ENCODE measurements at places on chromosomes 6 and 20.

DNA sequence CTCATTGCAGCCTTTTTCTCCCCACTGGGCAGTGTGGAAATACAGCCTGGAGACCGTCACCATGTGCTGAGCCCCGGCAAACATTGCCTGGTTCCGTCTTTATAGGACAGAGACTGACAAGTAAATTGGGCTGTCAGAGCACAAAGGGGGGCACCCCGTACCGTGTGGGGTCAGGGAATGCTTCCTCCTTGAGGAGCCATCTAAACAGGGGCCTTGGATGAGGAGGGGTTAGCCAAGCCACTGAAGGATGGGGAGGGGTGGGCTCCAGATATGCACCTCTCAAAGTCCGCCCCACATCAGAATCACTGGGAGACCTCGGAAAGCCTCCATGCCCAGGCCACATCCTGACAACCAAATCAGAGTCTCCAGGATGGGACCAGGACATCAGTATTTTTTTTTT is 73.9 kb downstream of the NFATC2 start:
- no peak for DNase-seq

DNA sequence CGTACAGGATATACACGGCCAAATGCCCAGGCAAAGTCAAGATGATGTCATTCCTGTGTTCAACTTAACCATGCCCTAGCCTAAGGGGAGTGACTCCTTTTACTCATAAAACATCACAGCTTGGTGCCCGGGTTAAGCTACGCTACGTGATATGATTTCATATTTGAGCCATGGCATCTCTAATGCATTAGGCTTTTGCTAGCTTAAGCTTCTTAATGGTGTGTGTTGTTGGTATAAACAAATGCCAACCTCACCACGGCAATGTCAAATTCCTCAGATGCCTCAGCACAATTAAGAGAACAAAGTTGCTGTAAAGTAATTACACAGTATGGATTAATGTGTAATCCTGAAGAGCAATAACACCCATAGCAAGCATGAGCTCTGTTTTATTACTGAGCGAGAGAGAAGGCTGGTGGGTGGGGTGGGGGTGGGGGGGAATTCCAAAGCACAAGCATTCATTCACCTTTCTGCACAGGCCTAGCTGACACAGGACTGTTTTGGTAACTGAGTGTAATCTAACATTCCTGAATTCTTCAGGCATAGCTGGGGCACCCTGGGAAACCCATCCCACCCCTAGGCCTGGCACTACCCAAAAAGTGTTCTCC is 44.7 kb upstream of the CNKSR3 start:
- DNase-seq: peak; percentile 61

DNA sequence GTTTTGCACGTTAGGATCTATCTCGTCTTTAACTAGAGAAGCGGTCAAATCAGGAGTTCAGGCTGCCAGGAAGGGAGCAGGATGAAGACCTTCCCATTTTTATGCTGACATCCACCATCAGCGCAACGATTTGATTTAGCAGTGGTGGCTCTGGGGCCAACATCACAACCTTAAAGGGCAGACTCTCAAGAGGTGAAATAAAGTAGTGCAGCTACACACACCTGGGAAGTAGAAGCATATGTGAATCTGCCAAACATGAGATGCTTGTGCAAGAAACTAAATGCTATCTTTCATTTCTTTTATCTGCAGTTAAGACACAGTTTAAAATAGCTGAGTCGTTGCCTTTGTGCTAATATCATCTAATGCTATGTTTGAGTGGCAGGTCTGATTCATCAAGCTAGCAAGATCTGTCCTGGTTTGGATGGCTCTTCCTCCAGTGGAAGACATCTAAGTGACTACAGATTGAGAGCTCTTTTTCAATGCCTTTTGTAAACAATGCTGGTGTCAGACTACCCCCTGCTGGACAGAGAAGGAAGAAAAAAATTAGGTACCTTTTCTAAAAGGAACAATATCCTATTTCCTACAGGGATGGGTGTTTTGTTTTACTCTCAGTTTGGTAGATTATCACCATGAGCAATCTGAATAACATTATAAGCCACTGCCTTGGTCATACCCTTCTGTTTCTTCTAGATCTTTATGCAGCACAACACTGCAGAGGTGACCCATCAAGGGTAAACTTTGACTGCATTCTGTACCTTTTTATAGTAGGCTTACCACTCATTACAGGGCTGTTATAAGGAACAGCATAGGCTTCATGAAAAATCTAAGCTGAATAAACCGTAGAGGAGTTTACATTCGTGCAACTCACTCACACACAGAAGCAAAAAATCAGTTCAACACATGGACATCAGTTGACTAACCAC is 171.6 kb upstream of the FBXL4 start:
- DNase-seq: peak; percentile 52

GRCh38 chr20:11867291-11867919 is 50.3 kb upstream of the BTBD3 start:
- DNase-seq: no peak

DNA sequence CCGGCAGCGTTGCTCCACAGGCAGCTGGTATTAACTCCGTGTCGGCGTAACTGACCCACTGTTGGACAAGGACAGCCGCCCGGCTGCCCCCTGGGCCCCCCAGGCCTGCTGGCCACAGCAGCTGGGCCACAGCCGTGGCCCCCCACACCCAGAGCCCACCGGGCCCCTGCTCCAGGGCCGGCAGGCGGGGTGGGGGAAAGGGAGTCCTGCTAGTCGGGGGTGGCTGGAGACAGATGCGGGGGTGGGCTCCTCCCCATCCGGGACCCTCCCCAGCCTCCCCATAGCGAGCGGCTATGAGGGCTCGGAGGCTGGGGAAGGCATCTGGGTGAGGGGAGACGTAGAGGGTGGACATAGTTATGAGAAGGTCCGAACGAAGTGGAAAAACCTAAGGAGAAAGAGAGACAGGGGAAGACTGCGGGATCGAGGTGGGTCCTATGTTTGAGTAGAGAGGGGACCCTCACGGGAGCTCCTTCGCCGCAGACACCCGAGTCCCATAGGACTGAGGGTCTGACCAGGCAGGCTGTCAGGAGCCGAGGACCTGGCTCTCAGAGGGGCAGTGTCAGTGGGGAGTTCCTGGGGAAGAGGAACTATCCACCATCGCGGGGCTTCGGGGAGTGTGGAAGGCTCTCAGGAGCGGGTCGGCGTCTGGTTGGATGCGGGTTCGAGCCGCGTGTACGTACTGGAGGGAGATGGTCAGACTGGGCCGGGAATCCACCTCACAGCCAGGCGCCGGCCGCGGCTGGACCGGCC is 511 bp downstream of the VARS1 start:
- no peak for DNase-seq

DNA sequence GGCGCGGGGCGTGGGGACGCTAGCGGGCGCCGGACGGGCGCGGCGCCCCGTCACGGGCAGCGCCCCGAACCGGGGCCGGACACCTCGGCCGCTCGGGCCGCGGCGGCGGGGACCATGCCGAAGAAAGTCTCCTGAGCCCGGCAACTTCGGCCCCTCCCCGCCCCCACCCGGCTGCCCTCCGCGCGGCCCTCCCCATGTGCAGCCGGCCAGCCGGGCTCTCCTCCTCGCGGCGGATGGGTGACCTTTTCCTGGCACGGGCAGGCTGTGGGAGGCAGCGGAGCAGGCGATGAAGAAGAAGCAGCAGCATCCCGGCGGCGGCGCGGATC is 278 bp downstream of the UST start:
- DNase-seq: no peak

DNA sequence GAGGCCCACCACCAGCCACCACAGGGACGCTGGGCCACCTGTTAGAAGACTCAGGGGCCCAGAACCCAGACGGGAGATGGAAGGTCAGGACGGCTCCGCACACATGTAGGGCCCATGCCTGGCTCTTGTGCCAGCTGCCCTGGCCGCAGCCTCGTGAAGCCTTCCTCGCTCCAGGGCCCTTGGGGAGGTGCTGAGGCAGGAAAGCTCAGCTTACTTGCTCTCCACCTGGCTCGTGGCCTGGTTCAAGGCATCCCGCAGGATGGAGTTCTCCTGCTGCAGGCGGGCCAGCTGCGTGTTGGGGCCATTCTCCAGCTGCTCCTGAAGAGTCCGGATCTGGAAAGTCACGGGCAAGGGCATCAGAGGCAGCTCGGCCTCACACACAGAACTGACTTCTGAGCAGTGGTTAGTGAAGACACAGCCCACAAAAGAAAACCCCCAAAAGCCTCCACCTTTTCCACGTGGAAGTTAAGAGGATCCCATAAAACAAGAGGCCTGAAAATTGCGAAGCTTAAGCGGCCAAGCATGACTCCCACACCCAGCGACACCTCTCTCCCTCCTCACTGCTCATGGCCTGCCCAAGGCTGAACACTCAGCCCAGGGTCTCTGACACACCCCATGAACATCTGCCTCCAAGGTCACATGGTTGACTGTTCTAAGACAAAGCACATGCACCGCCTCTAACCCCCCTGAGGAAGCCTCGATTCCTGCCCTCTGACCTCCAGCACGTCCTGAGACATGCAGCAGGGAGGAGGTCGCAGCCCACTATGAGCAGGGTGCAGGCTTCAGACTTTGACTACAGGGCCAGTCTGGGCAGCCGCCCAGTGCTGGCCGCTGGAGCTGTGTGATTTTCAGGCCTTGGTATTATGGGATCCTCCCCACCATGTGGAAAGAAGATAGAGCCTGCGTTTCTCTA is 46.5 kb downstream of the RRBP1 start:
- DNase-seq: no peak

GRCh38 chr6:13355043-13355945 is 27.0 kb upstream of the TBC1D7 start:
- no peak for DNase-seq

- no peak for DNase-seq
Measured at GRCh38 chr6:80689716-80690395, 583.4 kb downstream of the BCKDHB start.

- no peak for DNase-seq
Measured at GRCh38 chr20:57663681-57664451, 43.6 kb upstream of the ZBP1 start.

DNA sequence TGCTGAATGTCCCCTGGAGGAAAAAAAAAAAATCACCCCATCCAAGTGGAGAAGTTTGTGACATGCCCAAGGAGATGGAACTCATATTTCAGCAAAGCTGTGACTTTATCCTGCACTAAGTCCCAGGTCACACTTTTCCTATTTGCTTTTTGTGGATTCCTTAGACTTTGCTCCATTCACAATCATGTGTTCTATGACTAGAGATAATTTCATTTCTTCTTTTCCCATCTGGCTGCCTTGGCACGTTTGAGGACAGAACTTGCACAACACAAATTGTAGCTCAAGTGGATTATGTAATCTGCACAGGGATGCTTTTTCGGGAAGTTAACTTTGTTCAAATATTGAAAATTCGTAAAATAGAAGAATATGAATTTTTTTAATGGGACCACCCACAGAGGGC is 100.7 kb upstream of the PTPN1 start:
- no peak for DNase-seq

DNA sequence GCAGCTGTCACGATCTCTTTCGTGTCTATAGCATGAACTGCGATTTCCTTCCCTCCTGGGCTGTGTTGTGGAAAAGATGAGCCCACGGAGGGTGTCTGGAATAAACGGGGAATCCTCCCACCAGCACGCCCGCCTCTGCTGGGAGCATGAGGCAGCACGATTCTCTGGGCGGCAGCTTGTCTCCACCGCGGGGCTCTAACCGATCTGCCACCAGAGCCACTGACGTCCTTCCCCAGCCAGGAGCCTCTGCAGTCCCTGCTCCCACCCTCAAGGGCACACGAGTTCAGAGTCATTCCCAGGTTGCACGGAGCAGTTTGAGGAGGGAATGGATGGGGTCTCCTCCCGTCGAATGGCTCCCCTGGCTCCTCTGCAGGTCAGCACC is 197.6 kb downstream of the DLL1 start:
- DNase-seq: no peak

DNA sequence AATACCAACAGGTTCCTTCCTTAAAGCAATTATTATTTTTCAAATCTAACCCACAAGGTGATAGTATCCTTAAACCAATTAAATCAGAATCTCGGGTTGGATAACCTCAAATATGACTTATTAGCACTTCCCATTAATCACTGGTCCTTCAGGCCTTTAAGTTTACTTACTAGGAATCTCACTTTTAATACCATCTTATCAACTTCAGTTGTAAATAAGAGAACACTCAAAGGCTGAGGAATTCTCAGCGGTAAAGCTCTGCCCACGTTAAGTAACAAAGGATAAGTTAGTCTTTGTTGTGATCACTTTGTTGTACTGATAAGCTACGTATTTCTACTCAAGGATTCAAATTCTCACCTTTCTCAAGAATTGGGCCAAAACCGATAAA is 82.0 kb downstream of the OR2B2 start:
- no peak for DNase-seq

DNA sequence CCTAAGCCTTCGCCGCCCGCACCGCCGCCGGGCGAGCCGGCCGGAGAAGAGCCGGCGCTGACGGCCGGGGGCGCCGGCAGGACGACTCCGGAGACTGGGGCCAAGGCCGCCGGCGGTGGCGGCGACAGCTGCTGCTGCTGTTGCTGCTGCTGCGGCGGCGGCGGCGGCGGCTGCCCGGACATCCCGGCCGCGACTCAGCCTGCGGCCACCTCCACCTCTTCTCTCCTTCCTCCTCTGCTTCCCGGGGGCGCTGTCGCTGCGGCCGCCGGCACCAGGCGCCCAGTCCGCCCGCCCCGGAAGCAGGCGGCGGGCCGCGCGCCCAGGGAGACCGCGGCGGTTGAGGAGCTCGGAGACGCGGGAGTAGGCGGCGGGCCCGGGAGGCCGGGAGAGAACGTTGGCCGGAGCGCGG is 307 bp downstream of the RANBP9 start:
- no peak for DNase-seq

DNA sequence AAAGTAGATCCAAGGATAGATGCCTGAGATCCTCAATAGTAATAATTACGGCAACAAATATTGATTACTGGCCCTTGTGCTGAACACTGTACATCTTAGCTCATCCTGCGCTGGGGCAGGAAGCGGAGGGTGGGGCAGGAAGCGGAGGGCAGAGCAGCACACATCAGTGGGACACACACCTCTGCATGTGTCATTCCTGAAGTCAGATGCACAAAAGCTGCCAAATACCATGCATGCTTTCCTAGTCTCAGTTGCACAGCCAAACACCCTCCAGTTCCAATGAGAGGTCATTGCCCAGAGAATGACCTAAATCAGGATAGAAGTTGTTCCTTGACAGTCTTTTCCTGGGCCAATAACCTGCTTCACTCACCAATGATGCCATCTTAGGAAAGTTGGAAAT is 74.4 kb upstream of the FOXC1 start:
- DNase-seq: peak; percentile 6

GRCh38 chr6:20402092-20402341 is 338 bp downstream of the E2F3 start:
- no peak for DNase-seq

DNA sequence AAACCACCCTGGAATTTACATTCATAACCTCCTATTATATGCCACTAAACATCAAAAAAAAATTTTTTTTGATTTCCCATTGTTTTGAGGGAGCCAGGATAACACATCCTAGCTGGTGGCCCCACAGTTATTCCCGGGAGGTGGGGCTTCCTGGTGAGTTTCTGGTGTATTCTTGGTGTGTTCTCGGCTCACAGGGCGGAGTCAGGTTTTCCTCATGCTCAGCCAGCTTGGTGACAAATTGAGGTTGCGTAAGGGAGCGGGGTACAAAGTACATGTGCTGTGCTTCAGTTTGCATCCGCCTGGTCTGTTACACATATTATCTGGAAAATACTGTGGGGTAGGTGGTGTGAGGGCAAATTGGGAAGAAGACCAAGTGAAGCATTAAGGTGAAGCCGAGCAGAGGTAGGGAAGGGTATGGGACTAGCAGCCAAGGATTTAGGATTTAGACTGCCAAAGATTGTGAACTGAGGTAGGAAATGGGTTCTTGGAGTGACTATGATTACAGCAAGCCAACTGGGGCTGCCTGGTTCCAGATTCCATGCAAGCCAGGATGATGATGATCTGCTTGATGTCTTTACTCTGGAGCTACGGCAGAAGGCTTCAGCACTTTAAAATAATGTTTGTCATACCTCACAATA is 46.2 kb upstream of the EEF1A1 start:
- peak; percentile 78 for DNase-seq

GRCh38 chr20:59318201-59318790 is 17.9 kb downstream of the EDN3 start:
- DNase-seq: no peak

Data from NCI-H460 (cell line).